Small intestine (tissue), 16 donors: ENCODE measurements at places on chromosomes 5 and 9.

DNA sequence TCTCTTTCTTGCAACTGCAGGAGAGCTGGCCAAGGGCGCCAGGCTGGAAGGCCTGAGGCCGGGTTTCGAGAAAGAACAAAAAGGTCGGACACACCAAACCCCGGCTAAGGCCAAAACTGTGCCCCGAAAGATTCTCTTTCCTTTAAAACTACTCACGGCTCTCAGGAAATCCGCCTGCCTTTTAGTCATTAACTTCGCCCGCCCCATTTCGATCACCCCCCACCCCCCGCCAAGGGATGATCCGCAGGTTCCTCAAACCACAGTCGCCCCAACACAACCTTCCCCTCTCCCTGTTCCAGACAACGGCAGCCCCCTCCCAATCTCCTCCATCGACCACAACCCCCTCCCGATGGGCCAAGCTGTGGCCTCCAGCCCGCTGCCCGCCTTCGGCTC lies 536 bp downstream of the FEM1C start:
- DNase-seq, result no peak

- DNase-seq, result no peak
Measured at GRCh38 chr9:104772714-104773510, 9.0 kb downstream of the NIPSNAP3B start.

DNA sequence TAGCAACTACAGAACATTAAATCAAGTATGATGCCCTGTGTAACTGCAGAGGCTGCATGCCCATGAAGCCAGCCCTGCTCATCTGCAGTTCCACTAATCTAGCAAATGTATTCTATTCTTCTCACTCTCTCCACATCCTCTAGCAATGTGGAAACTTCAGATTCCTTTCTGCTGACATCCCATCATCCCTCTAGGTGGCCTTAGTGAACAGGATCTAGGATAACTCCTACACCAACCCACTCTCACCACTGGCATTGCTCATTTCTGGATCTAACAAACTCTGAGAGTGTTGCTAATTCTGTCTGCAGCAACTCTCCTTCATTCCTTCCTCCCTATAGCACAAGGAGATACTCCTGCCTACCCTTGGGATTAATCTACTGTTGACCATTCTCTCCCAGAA lies 80.8 kb downstream of the FAM81B start:
- DNase-seq, result no peak

- DNase-seq, result no peak
Measured at GRCh38 chr5:142816531-142817430, 46.6 kb downstream of the ARHGAP26 start.

GRCh38 chr5:179824745-179825112 lies 4.0 kb downstream of the SQSTM1 start:
- no peak for DNase-seq

GRCh38 chr5:152631221-152631620 lies 226.1 kb upstream of the NMUR2 start:
- DNase-seq, result no peak

GRCh38 chr5:84623019-84623418 lies 238.3 kb upstream of the EDIL3 start:
- DNase-seq, result no peak

DNA sequence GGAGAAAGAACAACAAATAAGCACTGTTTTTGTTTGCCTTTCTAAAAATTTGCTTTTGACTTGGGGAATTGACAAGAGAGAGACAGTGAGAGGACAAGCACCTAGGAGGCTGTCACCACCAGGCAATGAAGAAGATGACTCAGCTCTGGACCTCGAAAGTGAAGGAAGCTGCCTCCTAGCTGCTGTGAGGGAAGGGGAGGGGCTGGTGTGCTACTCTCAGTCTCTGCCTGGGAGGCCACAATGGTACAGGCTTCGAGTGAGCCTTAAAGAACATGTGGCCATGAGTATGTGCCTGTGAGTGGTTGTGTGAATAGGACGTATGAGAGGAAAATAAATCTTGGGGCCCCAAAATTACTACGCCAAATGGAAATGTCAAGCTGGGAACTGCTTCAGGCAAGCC lies 7.1 kb upstream of the PLK2 start:
- DNase-seq, result peak; percentile 15

- DNase-seq, result no peak
Measured at GRCh38 chr5:41156739-41157138, 56.6 kb downstream of the C6 start.

- DNase-seq, result no peak
Measured at GRCh38 chr5:141431286-141431685, 979 bp downstream of the PCDHGA12 start.

- no peak for DNase-seq
Measured at GRCh38 chr9:114619191-114619761, 8.2 kb downstream of the TMEM268 start.

DNA sequence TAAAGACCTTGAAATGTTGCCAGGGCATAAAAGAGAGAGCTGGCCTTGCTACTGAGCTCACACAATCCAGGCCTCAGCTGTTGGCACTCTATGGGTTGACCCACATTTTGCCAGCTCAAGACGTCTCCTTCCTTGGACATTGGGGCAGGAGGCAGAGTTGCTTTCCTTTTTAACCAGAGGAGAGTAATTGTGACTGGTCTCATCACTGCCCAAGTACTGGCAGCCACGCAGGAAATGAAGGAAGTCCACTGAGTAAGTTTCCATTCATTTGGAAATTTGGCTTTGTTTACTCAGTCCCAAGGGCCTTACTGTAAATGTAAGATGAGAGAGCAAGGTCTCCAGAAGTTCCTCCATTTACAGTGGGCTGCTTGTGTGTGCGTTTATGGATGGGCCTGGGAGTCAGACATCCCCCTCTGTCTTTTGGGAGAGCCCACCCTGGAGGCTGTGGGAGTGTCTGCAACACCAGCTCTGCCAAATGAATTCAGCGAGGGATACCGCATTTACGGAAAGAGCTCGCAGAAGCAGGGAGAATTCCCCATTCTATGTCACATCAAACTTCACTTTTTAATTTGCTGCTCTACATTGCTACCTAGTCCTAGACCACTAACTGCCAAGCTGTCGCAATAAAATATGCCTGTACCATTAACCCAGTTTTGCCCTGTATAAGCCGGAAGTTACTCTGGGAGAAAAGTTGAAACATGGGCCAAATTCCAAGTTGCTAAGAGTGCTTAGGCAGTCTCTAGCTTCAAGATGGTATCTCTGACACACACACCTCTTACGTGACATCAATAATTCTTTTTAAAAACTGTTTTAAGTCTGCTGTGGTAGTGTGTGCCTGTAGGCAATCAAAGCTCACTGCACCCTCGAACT lies 24.5 kb upstream of the PDZD2 start:
- DNase-seq, result no peak

GRCh38 chr5:138884554-138884953 lies 9.4 kb upstream of the LRRTM2 start:
- DNase-seq, result no peak

DNA sequence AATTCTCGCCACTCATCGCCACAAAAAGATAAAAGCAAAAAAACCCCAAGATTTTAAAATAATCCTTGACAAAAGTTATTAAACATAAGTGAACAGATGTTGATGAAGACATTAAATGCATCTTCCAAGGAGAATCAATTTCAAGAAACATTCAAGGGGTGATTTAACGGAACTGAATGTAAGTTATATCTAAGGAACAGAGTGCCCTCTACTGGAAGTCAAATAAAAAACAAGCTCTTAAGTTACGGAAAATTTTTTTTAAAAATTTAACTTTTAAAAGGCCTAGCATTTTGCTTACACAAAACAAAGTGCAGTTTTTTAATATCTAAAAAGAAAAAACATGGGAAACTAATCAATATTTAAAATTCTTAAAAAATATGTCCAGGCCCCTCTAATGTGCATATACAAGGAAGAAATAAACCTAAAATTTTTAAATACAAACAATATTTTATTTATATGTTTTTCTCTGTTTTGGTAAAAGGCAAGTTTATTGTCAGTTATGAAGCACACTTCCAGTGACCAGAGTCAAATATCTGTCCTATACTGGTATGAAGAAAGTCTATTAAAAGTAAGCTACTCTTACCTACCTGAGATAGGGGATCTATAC lies 28.0 kb downstream of the TEX10 start:
- DNase-seq, result peak; percentile 21

- no peak for DNase-seq
Measured at GRCh38 chr9:16307626-16308195, 562.8 kb downstream of the BNC2 start.

- no peak for DNase-seq
Measured at GRCh38 chr9:134189145-134189469, 24.7 kb upstream of the RNU6ATAC start.
